Iris pigment epithelial cell (primary cell): ENCODE measurements at places on chromosomes 3 and 15.

DNA sequence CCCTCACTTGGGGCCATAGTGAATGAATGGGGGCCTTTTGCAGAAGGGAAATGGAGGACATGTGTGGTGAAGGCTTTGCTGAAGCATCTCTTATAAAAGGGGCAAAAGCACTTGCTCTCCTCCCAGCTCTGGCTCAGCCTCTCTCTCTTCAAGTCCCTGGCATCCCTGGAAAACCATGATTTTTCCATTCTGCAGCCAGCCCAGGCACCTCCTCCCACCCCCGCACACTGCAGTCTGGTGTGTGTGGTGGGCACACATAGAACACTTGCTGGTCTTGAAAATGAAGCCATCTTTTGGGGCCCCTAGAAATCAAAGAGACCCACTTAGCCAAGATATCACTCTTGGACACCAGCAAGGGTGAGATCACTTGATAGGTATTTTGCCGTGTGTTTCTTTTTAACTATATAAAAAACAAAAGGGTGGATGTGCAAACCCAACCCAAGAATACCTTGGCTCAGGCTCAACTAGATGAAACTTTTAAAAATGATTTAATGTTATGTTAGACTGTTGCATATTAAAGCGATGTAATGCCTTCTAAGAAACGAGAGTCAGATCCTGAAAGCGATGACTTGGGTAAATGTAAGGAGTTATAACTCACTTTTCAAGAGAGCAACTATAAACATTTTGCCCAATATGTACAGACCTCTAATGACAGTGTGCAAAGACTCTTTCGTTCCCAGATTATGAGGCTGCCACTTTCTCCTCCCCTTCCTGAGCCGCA is 16.4 kb upstream of the ALDH1A3 start:
- DNase-seq = peak; percentile 21

- no peak for DNase-seq
Observed at GRCh38 chr15:60183366-60183765, 179.3 kb downstream of the FOXB1 start.

GRCh38 chr3:12467746-12468145 is 16.5 kb upstream of the TSEN2 start:
- DNase-seq = no peak

DNA sequence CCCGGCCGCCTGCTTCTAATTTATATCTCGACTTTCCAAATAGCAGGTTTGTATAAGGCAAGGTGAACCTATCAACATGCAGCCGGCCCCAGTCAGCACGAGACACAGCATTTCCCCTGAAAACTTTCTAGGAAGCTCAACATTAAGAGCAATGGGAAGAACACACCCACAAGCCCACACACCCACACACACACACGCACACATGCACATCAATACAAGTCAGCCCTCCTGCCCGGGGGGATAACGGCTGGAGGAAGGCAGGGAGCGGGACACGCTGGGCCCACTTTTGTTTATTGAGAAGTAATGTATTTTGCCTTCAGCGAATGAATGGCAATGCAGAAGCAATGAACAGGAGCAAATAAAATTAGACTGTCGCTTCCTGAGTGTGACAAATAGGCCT is 83.5 kb downstream of the PCSK6 start:
- no peak for DNase-seq

GRCh38 chr3:150144191-150144708 is 173.6 kb upstream of the PFN2 start:
- no peak for DNase-seq

DNA sequence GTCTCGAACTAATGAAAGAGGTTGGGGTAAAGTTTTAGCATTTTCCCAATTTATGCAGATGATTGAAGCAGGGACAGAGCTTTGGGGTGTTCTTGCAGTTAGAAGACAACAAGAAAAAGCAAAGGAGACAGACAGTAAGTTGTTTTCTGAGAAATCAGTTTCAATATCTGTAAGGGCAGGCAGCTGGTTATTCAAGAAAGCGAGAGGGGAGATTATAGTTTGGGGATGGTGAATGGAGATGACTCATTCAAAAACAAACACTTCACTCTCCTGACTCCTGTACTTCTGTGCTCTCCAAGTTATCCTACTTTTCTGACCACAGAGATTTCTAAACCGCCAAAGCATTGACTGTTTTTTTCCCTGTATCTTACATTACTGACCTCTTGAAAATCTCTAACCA is 352.0 kb downstream of the GAP43 start:
- DNase-seq = peak; percentile 70

DNA sequence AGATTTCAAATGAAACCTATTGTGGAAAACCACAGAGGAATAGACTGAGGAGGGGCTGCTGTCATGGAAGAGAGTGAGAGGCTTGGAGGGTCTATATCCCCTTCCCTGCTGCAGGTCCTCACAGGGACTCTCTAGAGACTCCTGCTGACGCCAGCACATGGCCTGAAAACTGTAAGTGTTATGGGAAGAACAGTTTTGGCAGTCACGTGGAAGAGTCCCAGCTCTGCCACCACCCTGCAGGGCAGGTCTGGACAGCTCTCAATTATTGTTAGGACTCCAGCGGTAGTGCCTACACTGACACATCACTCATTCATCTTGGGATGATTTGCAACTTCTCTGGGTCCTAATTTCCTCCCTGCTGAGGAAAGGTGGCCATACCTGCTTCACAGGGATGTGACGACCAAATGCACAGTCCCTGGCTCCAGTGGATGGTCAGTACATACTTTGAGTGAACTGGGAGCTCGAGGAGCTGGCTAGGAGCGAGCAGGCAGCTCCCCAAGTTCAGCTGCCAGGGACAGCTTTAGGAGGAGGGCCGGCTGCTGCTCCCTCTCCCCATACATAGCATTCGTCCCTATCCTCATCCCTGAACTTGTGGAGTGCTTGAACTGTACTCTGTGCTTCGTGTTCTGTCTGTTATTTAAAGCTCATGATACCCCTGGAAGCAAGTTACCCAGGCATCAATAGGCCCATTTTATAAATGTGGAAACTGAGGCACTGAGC is 49.2 kb downstream of the CTXND1 start:
- no peak for DNase-seq

- DNase-seq = no peak
Observed at GRCh38 chr3:148964809-148965208, 26.5 kb upstream of the GYG1 start.

- DNase-seq = peak; percentile 84
Observed at GRCh38 chr15:80105595-80105994, 46.1 kb downstream of the ZFAND6 start.

DNA sequence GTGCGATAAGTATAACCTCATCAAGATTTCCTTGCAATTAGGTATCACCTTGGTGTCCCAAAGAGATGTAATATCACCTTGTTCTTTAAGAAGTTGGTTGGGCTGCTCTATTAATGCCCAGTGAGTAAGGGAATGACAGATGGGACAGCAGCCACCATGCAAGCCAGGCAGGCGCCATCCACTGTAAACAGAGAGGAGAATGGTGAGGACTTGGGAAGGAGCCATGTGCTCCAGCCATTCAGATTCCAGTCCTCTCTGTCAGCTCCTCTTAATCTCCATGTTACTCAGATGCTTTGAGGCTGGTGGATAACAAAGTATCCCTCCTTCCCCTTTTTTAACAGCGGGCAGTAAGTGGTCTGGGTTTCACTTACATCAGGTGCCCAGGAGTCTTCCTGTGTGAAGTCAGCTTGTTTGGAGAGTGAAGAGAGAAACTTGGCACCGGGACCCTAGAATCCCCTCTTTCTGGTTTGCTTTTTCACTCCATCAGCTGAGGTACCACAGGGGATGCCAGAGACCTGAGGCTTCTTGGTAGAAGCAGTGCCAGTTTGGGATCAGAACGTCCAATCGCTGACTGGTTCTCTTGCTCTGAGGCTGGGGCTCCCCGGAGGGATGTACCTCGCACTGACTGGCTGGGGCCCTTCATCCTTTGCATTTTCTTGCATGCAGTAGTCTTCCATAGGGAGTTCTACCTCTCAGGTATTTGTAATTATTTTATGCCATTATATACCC is 29.5 kb downstream of the SLCO3A1 start:
- DNase-seq = no peak

- DNase-seq = peak; percentile 93
Observed at GRCh38 chr15:64443747-64444621, 16.4 kb upstream of the ZNF609 start.

GRCh38 chr3:188442430-188442829 is 288.5 kb downstream of the LPP start:
- DNase-seq = no peak

DNA sequence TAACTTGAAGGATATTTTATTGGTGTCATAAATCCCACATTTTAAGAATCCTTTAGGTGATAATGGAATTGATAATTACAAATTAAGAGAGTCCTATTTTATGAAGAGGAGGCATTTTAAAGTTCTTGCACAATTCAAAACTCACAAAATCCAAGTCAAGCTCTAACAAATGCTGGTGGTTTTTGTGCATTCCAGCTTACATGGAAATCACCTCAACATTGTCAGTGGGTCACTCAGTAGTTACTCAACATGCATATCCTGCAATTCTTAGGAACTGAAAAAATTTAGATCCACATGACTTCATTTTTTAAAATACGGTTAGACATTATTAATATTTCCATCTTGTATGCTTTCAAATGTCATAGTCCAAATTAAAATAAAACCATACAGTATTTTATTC is 487.2 kb downstream of the CNTN3 start:
- peak; percentile 77 for DNase-seq

DNA sequence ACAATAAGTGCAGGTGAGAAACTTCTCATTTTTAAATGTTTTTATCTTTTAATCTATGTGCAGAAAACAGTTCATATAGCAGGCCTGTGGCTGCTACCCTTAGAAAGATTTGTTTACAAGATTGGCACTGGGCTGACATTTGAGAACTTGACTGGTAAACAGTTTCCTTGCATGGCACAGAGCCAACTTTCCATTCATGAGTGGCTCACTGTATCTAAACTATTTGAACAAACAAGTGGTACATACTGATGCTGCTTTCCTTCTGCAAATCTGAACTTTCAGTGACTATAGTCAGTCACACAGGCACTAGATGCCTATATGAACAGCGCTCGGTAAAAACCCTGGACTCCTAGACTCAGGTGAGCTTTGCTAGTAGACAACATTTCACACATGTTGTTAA is 6.3 kb upstream of the GTPBP8 start:
- DNase-seq = peak; percentile 49

- DNase-seq = peak; percentile 34
Observed at GRCh38 chr15:70956201-70956995, 63.8 kb downstream of the LRRC49 start.

GRCh38 chr15:27784107-27784506 is 315.0 kb downstream of the OCA2 start:
- DNase-seq = no peak

DNA sequence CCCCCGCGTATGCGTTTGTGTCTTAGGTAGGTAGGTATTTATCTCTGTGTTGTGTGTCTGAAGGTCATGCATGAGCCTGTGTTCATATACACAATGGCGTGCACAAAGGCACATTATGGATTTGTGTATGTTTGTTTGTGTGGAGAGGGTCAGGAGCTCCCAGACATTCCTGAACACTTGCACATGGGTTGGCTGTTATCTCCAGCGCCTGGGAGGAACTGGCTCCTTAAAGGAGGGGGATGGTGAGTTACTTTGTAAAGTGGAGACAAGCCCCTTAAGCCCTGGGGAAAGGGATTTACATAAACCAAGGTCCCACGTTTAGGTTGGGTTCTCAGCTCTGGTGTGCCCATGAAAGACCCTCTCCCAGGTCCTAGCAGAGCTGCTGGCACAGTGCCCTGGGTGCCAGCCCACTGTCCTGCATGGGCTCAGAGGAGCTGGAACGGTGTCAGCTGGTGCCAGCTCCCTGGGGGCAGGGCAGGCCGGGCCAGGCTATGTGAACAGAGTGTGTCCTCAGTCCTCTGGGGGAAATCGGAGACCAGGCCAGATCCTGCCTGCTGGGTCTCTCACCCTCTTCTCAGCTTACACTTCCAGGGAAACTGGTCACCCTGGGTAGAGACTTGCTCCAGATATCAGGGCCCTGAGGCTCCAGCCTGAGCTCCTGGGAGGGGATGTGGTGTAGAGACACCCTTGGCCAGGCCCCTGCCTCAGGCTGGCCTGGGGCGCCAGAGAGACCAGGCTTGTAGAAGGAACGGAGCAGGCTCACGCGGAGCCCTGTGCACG is 25.1 kb downstream of the SNX33 start:
- peak; percentile 86 for DNase-seq

DNA sequence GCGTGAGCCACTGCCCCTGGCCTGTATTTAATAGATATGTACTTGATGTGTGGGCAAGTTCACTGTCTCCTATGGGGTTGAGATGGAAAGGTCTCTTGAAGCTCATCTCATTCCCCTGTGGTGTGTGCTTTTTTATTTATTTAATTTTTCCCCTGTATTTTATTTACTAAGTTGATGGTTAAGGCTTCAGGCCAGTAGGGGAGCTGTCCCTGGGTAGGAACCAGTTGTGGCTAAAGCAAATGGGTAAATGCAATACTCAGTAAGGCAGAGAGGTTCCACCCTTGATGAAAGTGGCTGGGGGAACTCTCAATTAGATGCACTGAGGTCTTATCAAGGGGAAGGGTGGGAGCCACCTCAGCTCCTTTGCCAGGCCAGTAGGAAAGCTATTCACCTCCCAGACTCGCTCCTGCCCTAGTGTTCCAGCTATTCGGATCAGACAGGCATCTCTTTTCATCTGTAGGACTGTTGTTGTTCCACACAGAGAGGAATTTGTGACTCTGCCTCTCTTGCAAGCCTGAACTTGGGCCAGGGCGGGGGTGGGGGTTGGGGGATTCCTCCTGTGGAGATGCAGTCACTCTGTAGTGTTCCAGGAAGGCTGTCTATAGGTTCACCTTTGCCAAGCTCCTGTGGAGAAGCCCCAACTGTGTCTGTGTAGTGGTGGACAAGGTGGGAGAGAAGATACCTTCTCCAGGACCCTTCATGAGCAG is 26.1 kb downstream of the PCCB start:
- peak; percentile 6 for DNase-seq

- DNase-seq = no peak
Observed at GRCh38 chr3:124249038-124249437, 257.1 kb upstream of the ROPN1 start.

GRCh38 chr3:126118591-126118990 is 34.7 kb upstream of the SLC41A3 start:
- no peak for DNase-seq

GRCh38 chr15:76994971-76995945 is at the start of gene PSTPIP1:
Gene PSTPIP1 (plus strand): TSS chr15:76995126. CDS start chr15:76995574, 448 bp downstream.
- no peak for DNase-seq

DNA sequence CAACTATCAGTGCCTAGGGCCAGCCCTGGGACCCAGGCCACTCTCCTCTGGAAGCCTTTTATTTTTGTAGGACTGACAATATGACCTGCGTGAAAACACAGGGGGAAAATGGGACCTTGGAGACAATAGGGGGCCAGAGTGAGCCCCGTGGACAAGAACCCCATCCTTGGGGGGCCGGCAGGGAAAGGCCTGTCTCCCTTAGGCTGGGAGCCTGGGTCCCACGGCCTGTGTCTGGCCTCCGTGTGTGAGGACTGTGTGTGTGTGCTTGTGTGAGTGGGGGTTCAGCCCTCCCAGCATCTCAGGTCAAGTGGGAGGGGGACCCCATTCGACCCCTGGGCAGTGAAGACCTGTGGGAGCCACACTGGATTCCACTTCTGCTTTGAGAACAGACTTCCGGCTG is 53.3 kb downstream of the EXOG start:
- no peak for DNase-seq

DNA sequence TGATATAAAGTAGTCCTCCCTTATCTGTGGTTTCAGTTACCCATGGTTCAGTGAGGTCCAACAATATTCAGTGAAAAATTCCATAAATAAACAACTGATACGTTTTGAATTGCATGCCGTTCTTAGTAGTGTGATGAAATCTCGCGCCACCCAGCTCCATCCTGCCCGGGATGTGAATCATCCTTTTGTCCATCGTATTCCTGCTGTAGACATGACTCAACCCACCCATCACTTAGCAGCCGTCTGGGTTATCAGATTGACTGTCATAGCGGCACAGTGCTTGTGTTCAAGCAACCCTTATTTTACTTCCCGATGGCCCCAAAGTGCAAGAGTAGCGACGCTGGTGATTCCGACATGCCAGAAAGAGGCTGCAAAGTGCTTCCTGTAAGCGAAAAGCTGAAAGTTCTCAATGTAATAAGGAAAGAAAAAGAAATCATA is 48.0 kb upstream of the MEX3B start:
- peak; percentile 99 for DNase-seq
